ENCODE measurements at places on chromosomes 2 and 18.
A peak's percentile ranks its signal among the peaks of the same experiment; 100 is the strongest.

DNA sequence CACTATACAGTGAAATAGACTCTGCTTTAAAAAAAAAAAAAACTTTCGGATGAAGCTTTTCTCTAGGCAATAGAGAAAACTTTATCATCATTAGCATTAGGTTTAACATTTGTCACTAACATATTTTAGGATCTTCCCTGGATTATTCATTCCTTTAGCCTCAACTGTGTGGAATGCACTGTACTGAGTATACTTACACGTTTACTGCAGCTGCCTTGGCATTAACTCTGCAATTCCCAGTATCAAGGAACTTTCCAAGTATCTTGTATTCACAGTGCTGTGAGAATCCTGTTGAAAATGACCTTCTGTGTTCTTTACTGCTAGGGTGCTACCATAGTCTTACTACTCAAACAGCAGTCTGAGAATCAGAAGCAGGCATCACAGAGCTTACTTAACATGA, 328.2 kb upstream of the COL3A1 start:
- no peak for DNase-seq

- no peak for DNase-seq
Observed at GRCh38 chr2:164746713-164747112, 94.9 kb downstream of the COBLL1 start.

GRCh38 chr2:6917071-6917760, at the start of gene RNF144A:
RNF144A (plus strand) TSS chr2:6917412; CDS start chr2:6996927, 79,515 bp downstream.
- peak; percentile 83 for DNase-seq

DNA sequence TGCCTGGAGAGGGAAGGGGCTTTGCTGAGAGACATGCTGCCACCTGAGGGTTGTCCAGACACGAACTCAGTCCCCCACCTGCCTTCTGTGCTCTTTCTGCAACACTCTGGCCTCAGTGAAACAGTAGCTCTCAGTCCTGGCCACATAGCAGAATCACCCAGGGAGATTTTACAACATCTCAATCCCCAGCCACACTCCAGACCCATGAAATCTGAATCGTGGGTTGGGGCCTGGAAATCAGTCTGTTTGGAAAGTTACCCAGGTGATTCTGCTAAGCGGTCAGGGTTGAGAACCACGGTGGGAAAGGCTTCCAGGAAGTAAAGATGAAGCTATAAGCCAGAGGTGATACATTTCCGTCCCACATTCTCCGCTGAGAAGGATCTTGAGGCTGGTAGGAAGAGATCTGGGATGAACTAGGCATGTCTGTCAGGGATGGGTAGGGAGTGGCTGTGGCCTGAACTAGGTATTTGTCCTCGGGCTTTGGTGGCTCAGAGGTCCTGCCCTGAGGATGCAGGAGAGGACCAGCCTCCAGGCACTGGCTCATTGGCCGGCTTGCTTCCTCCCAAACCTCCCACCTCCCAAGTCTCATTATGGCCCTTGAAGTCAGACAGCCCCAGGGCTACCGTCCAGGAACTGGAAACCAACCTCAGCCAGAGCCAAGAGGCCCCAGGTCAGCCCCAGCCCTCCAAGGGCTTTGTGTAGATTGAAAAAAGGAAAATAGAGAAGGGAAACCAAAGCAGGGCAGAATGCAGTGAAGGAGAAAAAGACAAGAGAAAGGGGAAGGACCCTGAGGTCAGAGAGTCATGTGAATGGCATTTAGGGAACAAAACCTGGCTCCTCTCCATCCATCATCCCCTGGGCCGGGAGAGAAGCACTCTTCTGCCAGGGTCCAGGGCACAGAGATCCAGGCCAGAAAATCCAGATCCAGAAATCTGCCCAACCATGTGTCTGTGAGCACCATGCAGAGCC, 119.6 kb downstream of the ZFP36L2 start:
- no peak for DNase-seq

DNA sequence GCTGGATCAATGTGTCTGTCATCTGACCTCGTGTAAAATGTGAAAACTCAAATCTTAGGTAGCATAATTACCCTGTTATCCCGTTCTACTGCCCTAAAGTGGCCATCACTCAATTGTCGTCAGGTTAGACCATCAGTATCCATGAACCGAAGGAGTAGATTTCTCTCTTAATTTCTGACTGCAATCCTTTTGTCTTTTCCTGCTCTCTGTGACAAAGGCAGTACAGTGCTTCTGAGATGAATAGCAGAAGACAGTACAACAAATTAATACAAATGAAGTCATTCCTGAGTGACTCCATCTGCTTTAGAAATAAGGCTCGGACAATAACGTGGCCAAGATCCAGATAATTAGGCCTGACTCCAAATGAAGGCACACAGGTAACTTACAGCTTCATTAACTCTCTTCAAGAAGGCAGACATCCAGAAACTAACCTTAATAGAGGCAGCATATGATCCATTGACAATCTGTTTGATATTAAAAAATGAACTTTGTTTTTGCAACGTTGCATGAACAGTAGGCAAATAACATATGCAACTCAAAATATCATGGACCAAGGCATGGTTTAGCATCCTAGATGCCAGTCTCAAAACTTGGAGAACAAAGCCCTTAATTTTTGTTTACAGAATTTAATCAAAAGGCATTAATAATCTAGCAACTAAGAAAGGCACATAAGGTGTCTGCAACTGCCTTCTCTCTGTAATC, 96.7 kb upstream of the CDH20 start:
- no peak for DNase-seq

DNA sequence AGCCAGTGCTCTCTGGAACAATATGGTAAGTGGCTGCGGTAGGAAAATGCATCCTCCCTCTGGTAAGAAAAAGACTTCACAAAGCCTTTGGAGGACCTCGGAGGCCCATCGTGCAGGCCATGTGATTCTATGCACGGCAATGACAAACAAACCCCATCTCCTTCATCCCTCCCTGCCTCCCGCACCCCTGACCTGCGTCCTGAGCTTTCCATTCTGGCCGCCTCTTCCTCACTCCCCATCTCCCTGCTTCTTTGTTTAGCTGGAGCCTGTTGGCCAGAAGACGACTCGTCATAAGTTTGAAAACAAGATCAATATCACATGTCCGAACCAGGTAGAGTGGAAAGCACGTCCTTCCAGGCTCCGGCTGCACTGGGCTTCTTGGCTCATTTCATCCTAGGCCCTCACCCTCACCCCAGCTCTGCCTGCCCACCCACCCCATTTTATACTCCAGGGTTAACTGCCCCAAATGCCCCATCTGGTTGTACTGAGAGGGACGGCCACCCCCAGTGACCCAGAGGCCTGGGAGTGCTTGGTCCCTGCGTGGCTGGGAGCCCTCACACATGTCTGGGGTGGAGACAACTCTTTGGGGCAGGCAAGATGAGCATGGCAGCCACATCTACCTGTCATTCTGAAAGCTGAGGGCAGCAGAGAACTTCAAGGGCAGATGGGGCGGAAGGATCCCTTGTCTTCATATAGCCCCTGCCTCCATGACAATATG, 94.0 kb downstream of the PLB1 start:
- DNase-seq, result no peak
